ENCODE measurements at places on chromosomes 5 and 9. TPM values are rescaled to one million over a fixed set of nuclear protein-coding genes. Genes with fewer than 3 reads are reported as not detected.

Gene OTULINL
- total RNA-seq, result 10.9 TPM

Gene PSAT1
- total RNA-seq, result 106 TPM

Gene SPINK13
- not detected for total RNA-seq

Gene MYOT
- 0.99 TPM for total RNA-seq

Gene EIF4E1B
- total RNA-seq, result not detected

Gene DMRT3
- 0.55 TPM for total RNA-seq

Gene AQP7
- total RNA-seq, result 2.7 TPM

Gene RHOBTB3
- 35.5 TPM for total RNA-seq

Measured in lower leg skin (tissue), 4 donors.